ENCODE measurements at places on chromosomes 5 and 9. TPM values are rescaled to one million over a fixed set of nuclear protein-coding genes. Genes with fewer than 3 reads are reported as not detected.

GRCh38 chr9:77017505-77017894 is 2.0 kb upstream of the FOXB2 start:
- DNase-seq = no peak

The ARL14EPL gene
- total RNA-seq = not detected

GRCh38 chr9:125447202-125447802 is 185.7 kb downstream of the GAPVD1 start:
- no peak for DNase-seq

The CORO2A gene
- 5.1 TPM for total RNA-seq

DNA sequence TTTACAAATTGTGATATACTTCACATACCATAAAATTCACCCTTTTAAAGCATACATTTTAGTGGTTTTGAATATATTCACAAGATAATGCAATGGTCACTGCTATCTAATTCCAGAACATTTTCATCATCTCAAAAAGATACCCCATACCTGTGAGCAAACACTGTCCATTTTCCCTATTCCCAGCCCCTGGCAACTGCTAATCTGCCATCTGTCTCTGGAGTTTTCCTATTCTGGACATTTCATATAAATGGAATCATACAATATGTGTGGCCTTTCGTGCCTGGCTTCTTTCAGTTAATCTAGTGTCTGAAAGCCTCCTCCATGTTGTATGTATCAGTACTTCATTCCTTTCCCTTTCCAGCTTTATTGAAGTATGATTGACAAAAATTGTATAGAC is 14.7 kb downstream of the SNX30 start:
- DNase-seq = no peak

The CLIC3 gene
- 13.6 TPM for total RNA-seq

The MAP1B gene
- total RNA-seq = 1.6 TPM

GRCh38 chr9:7729371-7730163 is 70.0 kb downstream of the DMAC1 start:
- DNase-seq = no peak

GRCh38 chr5:158086856-158087255 is 227.9 kb upstream of the CLINT1 start:
- DNase-seq = no peak

DNA sequence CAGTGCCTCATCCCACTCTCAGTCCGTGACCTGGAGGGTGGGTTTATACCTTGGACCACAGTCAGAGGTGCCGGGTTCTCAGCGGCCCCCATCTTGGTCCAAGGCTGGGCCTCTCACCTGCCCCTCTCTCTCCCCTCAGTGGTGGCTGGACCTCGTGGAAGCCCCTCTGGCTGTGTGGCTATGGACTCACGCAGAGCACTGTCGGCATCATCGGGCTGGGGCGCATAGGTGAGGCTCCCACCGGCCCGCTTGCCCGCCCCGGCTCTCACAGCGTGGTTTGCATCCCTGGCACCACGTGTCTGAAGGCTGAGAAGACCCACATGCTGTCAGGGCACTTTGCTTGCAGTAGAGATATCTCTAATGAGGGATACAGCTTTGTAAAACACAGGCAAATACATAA is 5.8 kb downstream of the GRHPR start:
- DNase-seq = no peak

- DNase-seq = no peak
These were observed 137.0 kb downstream of the CACNA1B start for GRCh38 chr9:138014563-138014945.

DNA sequence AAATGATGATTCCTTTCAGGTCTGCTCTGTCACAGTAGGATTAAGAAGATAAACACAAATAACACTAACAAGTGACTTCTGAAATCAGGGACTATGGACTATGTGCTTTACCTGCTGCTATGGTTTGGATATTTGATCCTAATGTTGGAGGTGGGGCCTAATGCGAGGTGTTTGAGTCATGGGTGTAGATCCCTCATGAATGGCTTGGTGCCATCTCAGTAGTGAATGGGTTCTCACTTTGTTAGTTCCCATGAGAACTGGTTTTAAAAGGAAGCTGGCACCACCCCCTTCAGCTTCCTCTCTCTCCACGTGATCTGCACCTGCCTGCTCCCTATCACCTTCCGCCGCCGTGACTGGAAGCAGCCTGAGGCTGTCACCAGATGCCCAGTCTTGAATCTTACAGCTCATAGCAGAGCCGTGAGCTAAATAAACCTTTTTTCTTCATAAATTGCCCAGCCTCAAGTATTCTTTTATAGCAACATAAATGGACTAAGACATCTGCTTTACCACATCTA is 3.3 kb downstream of the PPIC start:
- no peak for DNase-seq

Data from thymus (tissue), 14 donors.